ENCODE measurements at places on chromosomes 6 and 20. TPM values are rescaled to one million over a fixed set of nuclear protein-coding genes. Genes with fewer than 3 reads are reported as not detected.

The COL11A2 gene
- 0.64 TPM for total RNA-seq

- peak; percentile 39 for DNase-seq
Observed at GRCh38 chr6:139135578-139136545, 982 bp downstream of the HECA start.

- peak; percentile 26 for DNase-seq
Observed at GRCh38 chr6:36413489-36414480, 26.3 kb upstream of the ETV7 start.

DNA sequence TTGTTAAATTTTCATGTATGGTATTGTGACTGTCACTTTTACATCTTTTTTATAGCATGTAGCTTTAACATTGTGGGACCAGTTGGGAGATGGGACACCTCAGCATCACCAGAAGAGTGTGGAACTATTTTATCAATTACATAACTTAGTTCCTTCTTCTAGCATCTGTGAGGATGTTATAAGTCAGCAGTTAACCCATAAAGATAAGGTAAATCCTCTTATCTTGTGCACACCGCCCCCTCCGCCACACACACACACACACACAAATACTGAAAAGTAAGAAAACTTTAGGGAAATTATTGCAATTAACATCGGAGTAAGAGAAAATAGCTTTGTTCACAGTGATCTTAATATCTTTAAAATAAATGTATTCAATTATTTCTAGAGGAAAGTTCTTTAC is 60.9 kb downstream of the PGM3 start:
- DNase-seq: no peak

The PTCHD4 gene
- 2.5 TPM for total RNA-seq

Data from mammary epithelial cell (primary cell).